ENCODE measurements at places on chromosomes 16 and 17. TPM values are rescaled to one million over a fixed set of nuclear protein-coding genes. Genes with fewer than 3 reads are reported as not detected.

GRCh38 chr17:34750004-34750403 lies 170.6 kb downstream of the TMEM132E start:
- DNase-seq, result no peak

GRCh38 chr16:67294938-67295361 lies 15.6 kb downstream of the PLEKHG4 start:
- DNase-seq, result peak; percentile 86

DNA sequence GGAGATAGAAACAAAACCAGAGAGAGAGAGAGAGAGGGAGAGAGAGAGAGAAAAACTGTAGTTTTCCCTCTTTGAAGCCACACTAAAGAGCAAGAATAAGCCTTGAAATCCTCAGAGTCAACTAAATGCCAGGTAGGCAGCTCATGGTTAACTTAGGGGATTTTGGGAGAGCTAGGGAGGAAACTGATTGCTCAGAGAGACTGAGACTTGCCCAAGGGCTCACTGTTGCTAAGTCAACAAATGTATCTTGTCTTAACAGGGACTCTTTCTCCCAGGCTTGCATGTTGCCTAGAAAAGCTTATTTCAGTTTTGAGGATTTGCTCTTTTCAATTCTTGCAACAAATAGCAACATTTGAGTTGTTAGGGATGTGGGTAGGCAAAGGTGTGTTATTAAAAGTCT lies 4.5 kb upstream of the SLC5A11 start:
- no peak for DNase-seq

DNA sequence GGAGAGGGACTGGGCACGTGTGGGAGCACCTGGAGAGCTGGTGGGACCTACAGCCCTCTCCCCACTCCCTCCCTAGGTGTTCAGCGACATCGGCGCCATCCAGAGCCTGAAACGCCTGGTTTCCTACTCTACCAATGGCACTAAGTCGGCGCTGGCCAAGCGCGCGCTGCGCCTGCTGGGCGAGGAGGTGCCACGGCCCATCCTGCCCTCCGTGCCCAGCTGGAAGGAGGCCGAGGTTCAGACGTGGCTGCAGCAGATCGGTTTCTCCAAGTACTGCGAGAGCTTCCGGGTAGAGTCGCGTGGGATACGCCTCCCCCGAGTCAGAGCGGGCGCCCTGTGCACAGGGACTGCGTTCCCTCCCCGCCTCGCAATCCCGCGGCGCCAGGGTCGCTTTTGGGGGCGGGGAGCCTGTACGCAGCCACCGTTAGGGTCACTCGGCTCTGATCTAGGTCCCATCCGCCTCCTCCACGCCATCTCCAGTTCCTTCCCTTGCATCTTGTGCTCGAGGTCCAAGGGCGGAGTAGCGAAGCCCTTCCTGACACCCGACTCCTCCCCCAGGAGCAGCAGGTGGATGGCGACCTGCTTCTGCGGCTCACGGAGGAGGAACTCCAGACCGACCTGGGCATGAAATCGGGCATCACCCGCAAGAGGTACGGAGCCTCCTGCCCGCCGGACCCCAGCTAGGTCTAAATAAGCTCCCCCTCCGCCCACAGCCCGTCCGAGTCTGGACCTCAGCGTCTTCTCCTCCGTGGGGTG lies 13.0 kb downstream of the SARM1 start:
- DNase-seq, result no peak

- DNase-seq, result no peak
These were observed 20.4 kb downstream of the DNAH17 start for GRCh38 chr17:78556812-78557211.

- DNase-seq, result no peak
These were observed 818 bp upstream of the CNEP1R1 start for GRCh38 chr16:50024207-50024606.

DNA sequence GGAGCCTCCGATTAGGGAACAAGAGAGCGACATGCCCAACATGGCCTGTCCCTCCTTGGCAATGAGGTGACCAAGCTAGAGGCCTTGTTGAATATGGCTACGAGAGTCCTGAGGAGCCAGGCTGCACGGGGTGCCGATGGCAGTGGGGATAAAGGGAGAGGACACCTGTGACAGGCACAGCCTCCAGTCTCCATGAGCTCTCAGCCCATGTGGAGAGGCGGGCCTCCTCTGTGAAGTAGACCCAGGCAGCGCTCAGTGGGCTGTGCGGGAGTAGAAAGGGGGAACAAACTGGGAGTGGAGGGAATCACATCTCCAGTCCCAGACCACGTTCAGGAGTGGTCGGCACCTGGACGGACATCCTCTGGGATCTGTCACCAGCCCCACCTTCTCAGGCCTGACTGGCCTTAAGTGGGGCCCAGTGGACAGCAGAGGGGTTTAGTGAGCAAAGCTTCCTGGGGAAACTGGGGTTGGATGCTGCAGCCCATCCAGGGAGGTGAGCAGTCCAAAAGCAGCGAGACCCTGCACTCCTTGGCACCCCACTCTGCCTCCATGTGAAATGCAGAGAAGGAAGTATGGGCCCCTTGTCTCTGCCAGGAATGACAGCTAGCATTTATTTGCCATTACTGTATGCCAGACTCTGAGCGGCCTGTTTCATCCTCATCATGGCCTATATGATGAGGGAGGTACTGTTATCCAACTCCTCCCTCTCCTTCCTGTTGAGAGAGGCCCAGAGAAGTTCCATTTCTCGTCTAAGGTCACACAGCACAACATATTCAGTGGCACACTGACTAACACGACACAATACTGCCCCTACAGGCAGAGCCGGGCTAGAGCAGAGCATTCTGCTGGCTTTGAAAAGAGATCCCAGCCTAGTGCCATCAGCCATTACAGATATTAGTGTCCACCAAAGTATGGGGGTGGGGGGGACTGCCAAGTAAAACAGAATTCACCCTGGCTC lies 4.5 kb upstream of the TMEM92 start:
- peak; percentile 88 for DNase-seq

DNA sequence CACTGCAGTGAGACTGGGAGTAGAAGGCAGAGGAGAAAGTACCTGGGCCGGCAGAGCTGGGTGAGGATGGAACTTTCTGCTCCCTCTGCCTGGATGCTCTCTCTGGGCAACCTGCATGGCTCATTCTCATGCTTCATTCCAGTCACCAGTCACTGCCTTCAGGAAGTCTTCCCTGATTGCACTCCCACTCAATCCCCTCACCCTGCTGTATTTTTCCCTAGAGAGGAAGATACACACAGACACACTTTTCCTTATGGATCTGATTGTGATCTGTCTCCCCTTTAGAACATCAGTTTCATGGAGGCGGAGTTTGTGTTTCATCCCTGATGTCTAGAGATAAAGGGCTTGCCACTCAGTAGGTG lies 44.9 kb downstream of the MEAK7 start:
- DNase-seq, result no peak

- no peak for DNase-seq
These were observed 53.9 kb upstream of the TMC5 start for GRCh38 chr16:19363740-19364139.

The TSC2 gene
- total RNA-seq, result 58.7 TPM

The SPN gene
- not detected for total RNA-seq

The RCVRN gene
- not detected for total RNA-seq

The CHST5 gene
- total RNA-seq, result not detected

The PRCD gene
- 4.2 TPM for total RNA-seq
